ENCODE measurements at places on chromosomes 16 and 17.

DNA sequence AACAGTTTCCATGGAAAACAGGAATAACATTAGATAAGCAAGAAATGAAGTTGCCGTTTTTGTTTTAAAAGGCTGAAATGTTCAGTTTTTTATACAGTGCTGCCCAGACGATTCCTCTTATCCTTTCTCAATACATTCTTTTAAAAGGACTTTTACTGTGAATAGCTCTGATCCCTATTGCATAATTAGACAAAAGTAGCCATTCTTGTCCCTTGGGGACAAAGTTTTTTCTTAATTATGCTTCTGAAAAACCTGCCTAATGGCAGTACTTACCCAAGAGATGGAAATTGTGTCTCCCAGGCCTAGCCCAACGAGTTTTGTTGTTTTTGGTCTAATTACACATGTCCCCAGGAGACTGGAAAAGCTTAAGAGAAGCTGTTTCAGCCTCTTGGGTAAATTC, 27.6 kb downstream of the NXPH3 start:
- DNase-seq, result no peak

- DNase-seq, result peak; percentile 19
These were observed 140.7 kb downstream of the KATNIP start for GRCh38 chr16:27690608-27691007.

DNA sequence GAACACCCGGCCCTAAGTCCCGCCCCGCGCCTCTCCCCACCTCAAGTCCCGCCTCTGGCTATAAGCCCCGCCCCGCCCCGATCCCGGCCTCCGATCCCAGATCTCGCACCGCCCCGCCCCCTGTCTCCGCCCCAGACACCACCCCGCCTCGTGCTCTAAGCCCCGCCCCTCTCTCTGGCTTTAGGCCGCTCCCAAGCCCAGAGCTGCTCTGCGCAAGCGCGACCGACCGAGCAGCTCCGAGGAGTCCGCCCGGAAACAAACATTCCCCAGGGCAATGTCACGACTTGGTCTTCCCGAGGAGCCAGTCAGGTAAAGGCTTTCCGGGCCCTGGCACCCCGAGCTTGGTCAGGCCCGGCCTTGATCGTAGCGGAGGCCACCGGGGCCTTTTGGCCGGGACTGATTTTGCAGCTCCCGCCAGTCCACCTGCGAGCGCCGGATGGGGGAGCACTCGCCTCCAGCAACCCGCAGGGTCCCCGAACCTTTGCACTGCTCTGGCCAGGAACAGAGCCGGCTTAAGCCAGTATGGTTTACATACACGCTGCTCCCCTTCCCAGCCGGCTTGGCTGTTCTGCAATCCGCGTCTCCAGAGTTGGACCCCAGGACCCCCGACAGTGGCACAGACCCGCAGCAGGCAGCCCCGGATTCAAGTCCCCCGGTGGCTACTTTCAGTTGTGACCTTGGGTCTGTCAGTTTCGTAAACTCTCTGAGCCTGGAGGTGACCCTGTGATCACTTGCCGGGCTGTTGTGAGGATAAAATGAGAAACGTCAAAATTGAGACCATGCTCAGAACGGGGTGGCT, at the start of gene NUDT7:
TSS of gene NUDT7 (plus strand) at position 206 of the 799 bp plus-strand sequence. CDS start at position 275, 69 bp downstream.
- DNase-seq, result peak; percentile 95

GRCh38 chr17:17503566-17504130, 7.5 kb upstream of the RASD1 start:
- DNase-seq, result no peak

DNA sequence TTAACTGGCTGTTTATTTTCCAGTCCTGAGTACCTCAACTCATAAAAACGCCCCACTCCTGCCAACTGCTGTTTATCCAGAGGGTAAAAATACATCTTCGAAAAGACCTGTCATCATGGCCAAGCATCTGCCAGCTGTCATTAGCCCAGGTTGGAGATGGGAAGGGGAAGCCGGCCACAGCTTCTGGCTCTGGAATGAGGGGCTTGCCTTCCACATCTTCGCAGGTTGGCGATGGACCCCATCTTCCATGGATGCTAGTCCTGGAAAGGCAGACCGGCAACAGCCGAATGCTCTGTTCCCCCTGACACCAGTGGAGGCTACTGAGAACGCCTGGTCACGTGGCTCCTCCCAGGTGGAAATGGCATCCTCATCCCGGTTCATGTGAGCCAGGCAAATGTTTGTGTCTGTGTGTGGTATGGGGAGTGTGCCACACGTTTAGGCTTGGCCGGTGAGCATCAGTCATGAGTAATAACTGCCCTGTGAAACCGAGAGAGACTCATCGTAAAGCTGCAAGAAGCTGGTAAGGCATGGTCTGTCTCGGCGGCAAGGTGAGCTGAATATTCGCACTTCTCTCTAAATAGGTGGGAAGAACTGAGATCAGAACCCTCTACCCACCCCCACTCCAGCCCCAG, 420 bp upstream of the KRTAP17-1 start:
- no peak for DNase-seq

- peak; percentile 75 for DNase-seq
These were observed 26.0 kb upstream of the ITGB4 start for GRCh38 chr17:75695141-75695829.
